ENCODE measurements at places on chromosomes 6 and 20.

DNA sequence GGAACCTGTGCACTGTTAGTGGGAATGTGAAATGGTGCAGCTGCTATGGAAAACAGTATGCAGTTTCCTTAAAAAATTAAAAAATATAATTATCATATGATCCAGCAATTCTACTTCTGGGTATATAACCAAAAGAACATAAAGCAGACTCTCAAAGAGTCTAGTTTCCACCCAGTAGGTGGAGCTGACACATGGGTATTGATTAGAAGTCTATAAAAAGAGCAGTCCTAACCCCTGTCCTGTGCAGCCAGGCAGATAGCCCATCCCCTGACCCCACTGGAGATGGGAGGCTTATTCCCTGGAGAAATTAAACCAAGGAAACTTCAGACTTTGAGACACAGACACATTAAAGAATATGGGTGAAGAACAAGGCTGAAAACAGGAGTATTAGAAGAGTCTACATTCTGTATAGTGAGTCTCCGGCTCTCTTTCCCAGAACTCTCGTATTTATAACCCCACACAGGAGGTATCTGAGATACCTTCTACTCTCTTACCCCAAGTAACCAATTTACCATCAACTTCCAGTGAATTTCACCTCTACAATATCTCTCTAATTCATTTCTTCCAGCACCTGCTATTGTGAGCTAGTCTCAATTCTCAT, 92.3 kb downstream of the SEL1L2 start:
- no peak for DNase-seq

- DNase-seq: no peak
Observed at GRCh38 chr6:139996253-139996834, 621.9 kb upstream of the CITED2 start.

- no peak for DNase-seq
Observed at GRCh38 chr6:54441020-54441419, 132.8 kb downstream of the TINAG start.

DNA sequence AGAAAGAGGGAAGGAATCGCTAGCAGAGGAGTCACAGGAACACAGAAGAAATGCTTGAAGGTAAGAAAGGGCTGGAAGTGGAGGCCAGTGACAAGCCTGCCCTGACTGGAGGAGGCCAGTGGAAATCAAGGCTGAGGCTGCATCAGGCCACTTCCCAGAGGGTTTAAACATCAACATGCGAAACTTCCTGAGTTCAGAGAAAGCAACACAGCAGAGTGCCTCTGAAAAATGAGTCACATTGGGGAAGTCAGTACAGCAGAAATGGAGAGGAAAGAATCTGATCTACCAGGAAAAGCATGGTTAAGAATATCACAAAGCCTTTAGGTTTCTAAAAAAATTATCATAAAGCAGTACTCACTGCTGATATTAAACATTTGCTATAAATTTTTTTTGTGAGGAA, 23.3 kb downstream of the NAPB start:
- no peak for DNase-seq

- no peak for DNase-seq
Observed at GRCh38 chr6:148404456-148405054, 61.9 kb downstream of the SASH1 start.

DNA sequence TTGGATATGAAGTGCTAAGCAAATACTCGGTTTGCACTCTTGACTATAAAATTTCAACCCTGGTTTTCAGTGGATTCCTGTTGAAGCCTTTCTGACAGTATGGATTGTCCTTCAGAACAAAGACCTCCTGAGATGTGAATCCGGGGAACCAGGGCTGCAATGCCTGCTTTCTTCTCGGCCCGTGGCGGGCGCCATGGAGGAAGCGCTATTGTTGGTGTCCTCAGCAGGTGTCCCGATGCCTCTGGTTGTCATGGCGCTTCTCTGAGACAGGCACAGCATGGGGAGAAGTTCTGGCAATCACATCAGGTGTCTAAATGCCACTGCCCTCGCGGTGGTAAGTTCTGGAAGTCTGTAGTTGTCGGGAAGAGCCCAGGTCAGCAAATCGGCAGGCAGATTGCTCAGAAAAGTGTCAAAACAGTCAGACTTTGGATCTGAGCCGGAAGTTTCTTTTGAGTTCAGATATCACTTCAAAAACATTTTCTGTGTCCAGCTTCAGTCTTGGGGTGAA, 188.5 kb downstream of the CDH4 start:
- no peak for DNase-seq

DNA sequence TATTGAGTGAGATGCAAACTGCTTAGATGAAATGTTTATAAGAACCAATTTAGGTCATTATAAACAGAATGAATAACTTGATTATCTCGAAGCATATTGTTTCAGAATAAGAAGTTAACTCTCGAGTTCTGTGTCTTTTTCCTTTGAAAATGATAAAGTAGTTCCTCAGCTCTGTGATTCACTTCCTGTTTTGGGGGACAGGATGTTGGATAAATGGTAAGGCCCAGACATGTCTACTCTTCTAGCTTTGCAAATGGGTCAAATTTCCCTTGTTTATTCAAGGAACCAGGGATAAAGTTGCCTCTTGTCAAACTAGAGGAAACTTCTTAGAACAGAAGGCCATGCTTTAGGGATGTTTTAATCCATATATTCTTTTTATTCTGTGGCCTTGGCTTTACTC, 246.9 kb downstream of the SOX4 start:
- no peak for DNase-seq

DNA sequence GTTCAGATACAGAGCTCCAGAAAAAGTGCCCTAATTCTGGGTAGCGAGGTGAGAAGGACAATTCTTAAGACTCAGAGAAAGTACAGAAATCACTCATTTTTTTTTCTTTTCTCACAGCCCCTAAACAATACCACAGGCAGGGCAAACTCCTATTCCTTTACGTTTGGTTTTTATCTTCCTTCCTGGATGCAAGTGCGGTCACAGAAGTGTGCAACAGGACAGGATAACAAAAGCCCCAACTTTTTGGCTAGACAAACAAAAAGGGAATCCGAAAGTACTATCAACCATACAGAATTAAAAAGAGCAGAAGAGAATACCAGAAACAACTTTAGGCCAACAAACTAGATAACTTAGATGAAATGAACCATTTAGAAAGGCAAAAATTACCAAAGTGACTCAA, 18.4 kb upstream of the BEND6 start:
- DNase-seq: no peak

DNA sequence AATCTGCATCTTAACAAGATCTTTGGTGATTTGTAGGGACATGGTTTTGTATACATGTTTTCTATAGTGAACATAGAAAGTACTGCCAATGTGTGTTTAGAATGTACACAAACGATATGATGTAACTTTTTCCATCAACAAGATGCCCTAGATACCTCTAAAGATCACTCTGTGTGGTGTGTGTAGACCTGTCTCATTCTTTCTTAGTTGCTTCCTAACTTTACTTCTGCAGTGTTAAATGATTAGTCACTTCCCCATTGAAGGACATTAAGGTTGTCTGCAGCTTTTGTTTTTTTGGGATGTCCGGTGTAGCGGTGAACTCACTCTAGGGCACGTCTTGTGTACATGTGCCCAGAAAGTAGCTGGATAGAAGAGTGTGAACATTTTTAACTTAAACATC, 35.9 kb downstream of the CDYL start:
- no peak for DNase-seq

DNA sequence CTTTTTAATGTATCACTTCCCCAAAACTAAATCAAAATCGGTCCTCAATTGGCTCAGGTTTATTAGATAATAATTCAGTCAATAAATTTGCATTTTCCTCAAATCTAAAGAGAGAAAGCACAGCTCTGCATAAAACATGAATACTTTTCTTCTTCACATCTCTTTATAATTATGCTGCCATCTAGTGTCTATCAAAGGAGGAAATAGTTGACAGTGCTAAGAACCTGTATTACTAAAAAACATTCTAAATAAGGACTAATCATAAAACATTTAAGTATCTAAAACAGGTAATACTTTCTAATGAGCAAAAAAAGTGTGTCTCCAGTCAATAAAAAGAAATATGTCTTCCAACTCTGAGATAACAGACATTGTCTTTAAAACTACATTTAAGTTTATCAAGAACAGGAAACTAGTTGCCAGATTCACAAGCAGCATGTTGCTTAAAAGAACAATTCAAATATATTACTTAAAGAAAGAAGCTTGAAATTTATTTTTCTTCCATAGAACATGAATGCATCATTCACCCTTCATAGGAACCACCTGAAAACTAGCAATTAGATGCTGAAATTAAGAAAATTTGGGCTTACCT, 56.5 kb upstream of the DST start:
- DNase-seq: no peak

- DNase-seq: no peak
Observed at GRCh38 chr20:24987244-24987643, 5.3 kb downstream of the APMAP start.

DNA sequence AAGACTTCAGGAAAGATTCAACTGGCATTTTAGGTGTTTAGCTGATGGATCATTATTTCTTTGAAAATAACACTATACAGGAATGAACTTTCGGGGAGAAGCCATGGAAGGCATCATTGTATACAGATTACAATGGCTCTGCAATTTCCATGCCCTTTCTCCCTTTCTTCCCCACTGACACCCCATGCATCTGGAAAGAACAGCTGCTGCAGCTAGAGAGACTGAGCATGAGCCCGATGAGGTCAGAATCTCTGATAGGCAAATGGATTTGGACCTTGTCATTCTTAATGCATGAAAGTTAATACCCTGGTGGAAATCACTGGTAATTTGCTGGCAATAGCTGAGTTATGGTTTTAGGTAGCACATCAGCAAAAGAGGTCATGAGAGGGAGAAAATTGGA, 54.8 kb downstream of the BTBD3 start:
- no peak for DNase-seq

GRCh38 chr6:32833664-32834063, 4.9 kb downstream of the TAP2 start:
- DNase-seq: no peak

DNA sequence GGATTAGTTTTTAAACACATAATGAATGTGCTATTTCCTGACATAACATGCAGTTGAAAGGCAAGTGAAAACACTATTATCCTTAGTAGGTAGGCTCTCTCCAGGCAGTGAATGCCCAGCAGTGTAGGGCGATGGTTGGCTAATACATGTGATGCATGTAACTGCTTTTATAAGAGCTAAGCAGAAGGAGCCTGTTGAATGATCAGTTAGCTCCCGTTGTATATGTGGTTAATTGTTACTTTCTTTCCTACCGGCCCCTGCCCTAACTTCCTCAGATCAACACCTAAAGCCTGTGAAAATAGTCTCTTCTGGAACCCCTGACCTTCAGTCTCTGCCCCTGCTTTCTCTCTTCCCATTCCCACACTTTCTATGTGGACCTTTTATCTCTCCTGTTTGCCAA, 10.5 kb downstream of the SOX4 start:
- no peak for DNase-seq

GRCh38 chr6:15384901-15385300, 139.0 kb downstream of the JARID2 start:
- no peak for DNase-seq

DNA sequence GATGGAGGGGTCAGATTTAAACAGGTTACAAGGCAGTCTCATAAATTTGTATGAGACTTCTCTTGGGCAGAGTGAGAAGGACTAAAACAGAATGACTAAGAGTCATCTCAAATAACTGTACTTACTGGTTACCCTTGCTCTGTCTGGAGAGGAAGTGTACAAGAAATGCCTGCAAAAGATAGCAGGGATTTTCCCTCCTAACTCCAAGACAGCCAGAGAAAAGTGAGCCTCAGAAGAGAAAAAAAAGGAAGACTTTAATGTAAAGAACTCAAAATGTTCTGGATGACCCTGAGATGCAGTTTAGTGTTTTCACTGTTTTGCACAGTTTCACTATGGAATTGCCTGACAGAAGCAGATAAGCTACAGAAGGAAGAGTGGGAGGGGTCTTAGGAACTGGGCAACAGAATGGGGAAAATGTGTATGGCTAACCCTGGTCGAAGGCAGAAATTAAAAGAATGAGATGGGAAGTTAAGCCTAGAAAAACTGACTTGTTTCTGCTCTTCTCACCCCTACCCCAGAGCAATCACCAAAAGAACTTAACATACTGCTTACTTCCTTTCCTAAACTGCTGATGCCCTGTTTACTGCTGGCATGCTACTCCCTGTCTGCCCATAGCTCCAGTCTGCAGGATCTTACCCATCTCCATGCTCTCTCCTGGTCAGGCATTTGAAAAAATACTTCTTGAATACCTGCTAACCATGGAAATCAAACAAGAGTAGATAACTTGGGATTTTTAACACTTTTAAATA, 98.1 kb upstream of the MARCKS start:
- no peak for DNase-seq

- no peak for DNase-seq
Observed at GRCh38 chr6:498795-499231, 107.3 kb downstream of the IRF4 start.

- no peak for DNase-seq
Observed at GRCh38 chr20:56414842-56415765, 3.0 kb downstream of the CASS4 start.

Measured in right forelimb (tissue), 1 donor.